ENCODE measurements at places on chromosomes 4 and X.
A peak's percentile ranks its signal among the peaks of the same experiment; 100 is the strongest.

DNA sequence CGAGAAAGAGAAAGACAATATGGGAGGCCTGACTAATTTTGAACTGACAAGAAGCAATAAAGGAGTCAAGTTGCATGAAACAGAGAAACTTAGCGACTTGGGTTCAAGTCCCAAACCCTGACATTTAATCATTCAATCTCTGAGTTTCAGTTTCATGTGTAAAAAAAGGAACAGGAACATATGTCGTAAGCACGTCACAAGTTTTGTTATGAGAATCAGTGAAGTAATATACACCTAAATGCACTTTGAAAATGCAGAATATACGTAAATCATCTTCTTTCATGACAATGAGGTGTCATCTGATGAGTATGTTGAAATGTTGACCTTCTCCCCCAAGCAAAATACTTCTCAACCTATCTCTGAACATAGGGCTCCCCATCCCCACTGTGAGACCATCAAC lies 10.4 kb downstream of the ACOT9 start:
- DNase-seq = no peak

DNA sequence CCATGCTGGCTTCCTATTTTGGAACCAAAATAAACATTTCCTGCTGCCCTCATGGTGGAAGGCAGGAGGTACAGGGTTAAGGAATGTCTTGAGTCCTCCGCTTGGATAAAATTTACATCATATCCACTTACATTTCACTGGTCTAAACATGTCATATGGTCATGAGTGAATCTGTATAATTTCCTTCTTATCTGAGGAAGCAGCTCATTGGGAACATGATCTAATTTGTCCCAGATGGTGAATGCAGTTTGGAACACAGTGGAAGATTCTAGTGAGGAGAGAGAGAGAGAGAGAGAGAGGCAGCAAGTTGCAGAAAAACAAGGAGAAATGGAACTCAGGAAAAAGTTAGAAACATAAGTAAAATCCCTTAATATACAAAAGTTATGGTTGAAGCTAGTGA lies 46.8 kb downstream of the MXRA5 start:
- no peak for DNase-seq

GRCh38 chr4:98961770-98962169 lies 32.8 kb upstream of the EIF4E start:
- no peak for DNase-seq

- DNase-seq = no peak
These were observed 109.4 kb upstream of the MAP3K15 start for GRCh38 chrX:19624739-19625138.

DNA sequence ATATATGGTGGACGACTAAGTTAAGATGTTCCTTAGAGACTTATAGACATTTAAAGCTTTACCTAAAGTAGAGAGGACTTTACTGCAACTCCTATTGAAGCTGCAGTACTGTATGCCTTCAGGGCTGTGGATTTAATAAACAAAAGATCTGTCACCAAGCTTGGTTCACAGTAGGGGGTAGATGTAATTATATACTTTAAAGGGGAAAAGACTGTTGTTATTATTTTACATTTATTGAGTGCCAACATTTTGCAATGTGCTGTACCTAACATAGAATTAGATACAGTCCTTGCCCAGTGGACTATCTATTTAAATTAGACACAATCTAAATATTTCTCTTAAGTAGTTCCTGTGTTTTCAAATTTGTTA lies 67.2 kb downstream of the SLIT2 start:
- no peak for DNase-seq

GRCh38 chr4:630656-631055 lies 5.3 kb downstream of the PDE6B start:
- no peak for DNase-seq

- DNase-seq = no peak
These were observed 312.6 kb upstream of the FTHL17 start for GRCh38 chrX:31384471-31384870.

- DNase-seq = no peak
These were observed 30.4 kb upstream of the LAMP2 start for GRCh38 chrX:120499301-120500072.

DNA sequence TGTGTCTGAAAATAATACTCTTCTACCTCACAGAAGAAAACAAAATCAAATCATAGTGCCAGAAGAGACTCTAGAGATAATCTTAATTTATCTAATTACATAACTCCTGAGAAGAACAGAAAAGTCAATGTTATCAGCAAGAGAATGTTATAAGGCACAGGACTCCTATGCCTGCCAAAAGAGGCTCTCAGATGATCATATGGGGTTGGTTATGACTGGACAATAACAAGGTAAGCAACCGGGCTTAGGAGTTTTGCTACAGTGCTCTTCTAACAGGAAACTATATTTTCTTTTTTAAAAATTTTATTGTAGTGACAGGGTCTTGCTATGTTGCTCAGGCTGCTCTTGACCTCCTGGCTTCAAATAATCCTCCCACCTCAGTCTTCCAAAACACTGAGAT lies 3.5 kb upstream of the C4orf17 start:
- DNase-seq = no peak

GRCh38 chrX:145715641-145716138 lies 101.9 kb upstream of the SLITRK2 start:
- DNase-seq = no peak

DNA sequence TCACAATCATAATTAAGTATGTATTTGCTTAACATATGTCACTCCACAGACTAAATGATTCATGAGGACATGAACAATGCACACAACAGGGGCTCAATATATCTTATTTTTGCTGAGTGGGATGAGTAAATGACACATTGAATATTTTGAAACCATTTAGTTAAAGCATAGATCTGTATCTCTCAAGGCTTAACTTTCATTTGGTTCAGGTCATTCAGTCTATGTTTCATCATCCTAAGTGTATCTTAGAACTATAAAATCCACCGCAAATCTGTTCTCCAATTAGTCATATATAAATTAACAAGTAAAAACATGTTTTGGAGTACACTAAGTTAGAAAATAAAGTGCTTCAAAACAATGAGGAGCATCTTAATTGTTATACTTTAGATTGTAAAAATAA lies 45.8 kb downstream of the AREG start:
- DNase-seq = no peak

- no peak for DNase-seq
These were observed 11.7 kb downstream of the PHEX start for GRCh38 chrX:22043872-22044271.

GRCh38 chr4:95701500-95702170 lies 138.3 kb upstream of the PDHA2 start:
- no peak for DNase-seq

DNA sequence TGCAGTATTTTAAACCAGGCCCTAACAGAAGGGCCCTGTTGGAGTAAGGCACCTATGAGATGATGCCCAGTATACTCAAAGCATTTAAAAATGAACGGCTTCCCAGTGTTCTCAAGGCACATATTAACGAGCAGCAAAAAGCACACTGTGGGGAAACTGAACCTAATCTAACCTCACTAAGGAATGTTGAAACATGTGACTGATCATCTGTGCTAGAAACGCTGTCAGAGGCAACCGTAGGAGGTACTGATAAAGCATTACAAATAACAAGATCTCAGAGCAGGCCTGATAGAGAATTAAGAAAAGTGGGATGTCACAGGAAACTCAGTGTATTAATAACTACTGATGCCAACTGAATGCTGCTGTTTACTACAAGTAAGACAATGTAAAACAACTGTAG lies 24.0 kb downstream of the ASB9 start:
- no peak for DNase-seq

- no peak for DNase-seq
These were observed 2757.5 kb downstream of the PCDH7 start for GRCh38 chr4:33477715-33478114.

GRCh38 chr4:14868426-14869395 lies 133.6 kb upstream of the CPEB2 start:
- DNase-seq = no peak

DNA sequence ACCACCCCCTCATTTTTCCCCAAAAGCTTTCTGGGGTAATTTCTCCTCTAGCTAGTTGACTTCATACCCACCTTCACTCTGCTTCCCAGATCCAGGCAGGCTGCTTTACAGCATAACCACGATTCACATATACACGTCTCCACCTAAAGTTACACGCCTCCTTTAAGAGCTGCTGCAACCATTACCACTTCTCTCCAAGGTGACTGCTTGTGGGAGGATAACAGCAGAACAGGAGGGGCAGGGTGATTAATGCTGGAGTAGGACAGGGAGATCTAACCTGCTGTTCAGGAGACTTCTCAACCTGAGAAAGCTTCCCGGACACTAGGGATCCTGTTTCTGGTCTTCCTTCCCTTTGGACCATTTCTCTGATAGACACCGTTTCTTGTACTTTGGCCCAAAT lies 77.4 kb downstream of the MGST2 start:
- no peak for DNase-seq

- DNase-seq = no peak
These were observed 773 bp upstream of the ZNF827 start for GRCh38 chr4:145939441-145939750.

- no peak for DNase-seq
These were observed 38.3 kb downstream of the MGARP start for GRCh38 chr4:139241784-139242151.

DNA sequence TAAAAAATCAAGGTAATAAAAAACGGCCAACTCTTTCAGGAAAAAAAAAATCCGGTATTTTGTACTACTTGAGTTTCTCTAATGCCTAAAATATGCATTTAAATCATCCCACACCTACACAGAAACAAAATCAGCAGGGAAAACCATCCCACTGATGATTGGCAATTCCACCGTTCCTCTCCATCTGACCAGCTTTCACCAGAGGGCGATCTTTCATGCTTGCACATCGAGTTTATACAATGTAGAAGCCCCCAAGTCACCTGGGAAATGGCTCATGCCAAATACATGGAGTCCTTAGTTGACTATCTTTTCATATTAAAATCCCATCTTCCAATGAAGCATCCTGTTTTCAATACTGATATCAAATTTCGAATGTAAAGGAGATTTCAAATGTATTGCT lies 69.2 kb downstream of the PTCHD1 start:
- peak; percentile 17 for DNase-seq

GRCh38 chrX:125765347-125765746 lies 400.7 kb downstream of the DCAF12L2 start:
- no peak for DNase-seq

DNA sequence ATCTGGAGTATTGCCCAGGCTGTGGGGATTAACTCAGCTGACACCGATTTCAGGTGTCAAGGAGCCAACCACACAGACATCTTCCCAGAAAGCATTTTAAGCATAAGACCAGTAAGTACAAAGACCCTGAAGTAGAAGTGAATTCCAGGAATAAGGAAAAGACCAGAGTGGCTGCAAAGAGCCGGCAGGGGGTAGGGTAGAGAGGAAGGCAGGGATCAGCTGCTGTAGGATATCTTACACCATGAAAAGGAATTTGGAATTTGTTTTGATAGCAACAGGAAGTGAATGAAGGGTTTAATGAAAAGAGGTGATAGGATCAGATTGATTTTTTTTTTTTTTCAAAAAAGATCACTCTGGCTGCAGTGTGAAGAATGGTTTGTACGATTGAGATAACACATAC lies 113.6 kb upstream of the PPARGC1A start:
- no peak for DNase-seq

DNA sequence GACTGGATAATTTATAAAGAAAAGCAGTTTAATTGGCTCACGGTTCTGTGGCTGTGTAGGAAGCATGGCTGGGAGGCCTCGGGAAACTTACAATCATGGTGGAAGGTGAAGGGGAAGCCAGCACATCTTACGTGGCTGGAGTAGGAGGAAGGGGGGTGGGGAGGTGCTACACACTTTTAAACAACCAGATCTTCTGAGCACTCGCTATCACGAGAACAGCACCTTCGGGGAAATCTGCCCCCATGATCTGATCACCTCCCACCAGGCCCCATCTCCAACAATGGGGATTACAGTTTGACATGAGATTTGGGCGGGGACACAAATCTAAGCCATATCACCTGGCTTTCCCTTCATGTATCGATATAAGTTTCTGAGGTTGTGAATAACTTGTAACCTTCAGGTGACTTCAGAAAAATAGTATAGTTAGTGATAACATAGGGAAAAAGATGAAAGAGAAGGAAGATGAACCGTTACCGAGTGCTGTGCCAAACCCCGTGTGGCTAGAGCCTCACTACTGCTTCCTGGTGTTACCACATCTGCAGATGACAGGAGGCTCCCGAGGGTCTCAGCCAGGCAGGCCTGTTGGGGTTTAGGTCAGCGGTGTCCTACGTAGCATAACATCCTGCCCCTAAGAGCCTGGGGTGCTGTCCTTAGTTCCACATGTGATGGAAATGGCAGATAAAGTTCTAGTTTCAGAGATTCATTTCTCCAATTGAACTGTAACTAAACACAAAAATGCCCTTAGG lies 103.5 kb downstream of the TNIP2 start:
- peak; percentile 42 for DNase-seq

DNA sequence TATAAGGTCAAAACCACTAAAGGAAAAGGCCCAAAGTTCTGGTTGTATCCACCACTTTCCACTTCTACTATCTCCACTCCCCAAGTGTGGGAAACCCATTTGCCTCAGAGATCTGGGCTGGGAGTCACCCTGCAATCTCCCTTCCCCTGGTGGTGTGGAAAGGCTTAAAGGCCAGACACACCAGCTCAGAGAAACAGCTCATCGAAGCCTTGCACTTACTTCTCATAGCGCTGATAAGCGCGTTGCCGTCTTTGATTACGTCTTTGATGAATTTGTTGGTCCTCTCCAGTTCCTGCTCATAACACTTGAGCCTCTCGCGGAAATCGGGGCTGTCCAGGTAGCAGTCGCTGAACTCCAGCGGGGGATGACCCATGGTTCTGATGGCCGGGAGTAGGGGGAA lies 647 bp downstream of the OPHN1 start:
- DNase-seq = peak; percentile 23

GRCh38 chr4:133982533-133983224 lies 218.9 kb downstream of the PABPC4L start:
- no peak for DNase-seq

GRCh38 chr4:53775381-53775780 lies 184.1 kb upstream of the LNX1 start:
- no peak for DNase-seq

DNA sequence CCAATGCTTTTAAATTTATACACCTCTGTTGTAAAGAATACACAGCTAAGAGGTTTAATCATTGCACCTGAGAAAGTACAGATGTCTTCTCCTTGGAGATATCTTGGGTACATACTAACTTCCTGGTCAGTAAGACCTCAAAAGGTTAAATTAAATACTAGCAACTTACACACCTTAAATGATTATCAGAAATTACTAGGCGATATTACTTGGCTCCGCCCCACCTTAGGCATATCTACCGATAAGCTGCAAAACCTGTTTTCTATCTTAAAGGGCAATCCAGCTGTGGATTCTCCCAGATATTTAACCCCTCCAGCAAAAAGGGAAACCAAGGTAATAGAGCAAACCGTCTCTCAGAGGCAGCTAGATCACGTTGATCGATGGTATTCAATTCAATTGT lies 819.4 kb downstream of the FAM133A start:
- DNase-seq = no peak

GRCh38 chrX:2705046-2705832 lies 14.1 kb downstream of the CD99 start:
- no peak for DNase-seq

- DNase-seq = no peak
These were observed 120.6 kb upstream of the MBNL3 start for GRCh38 chrX:132609362-132609848.

GRCh38 chrX:7216981-7217587 lies 69.1 kb upstream of the PUDP start:
- no peak for DNase-seq

Data from SK-N-SH (cell line).